DMS79 (cell line): ENCODE measurements at places on chromosomes 1 and 21.

DNA sequence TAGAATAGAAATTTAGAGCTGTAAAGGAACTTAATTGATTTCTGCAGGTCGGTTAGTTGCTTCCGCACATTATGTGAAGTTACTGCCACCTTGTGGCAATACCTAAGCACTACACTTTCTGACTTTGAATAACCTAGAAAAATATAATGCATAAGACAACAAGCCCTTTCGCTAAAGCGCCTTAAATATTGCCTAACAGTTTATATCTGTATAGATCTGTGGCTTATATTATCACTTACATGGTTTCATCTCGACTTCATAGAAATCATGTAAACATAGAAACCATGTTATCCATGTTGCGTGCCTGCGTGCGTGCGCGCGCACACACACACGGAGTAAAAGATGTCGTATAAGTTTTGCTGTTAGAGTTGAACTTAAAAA lies 10.9 kb upstream of the IFI16 start:
- peak; percentile 25 for DNase-seq

DNA sequence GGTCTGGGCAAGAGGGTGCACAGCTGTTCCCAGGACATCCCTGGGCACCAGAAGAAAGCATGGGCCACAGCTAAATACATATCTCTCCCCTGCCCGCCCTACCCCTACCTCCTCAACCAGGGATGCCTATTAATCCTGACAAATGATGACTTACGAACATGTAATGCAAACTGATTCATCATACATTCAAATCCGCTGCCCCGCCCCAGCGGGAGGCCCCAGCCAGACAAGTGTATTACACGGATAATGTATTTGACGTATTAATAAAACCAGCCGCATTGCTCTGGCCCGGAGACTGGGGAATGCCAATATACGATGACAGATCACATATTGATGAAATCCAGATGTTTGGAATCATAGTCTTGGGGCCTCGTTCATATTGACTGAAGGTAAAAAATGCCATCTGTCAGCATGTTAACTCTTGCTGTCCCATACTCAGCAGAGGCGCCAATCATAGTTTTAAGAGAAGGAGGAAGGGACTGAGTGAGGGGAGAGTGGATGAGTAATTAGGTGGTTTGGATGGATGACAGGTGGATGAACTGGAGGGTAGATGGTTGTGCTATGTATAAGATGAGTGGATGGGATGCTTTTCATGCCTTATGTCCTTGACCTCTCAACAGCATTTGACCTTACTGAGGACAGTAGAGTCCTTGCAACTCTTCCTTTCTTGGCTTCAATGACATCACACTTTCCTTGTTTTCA lies 68.2 kb downstream of the TMEM53 start:
- DNase-seq: no peak

- DNase-seq: no peak
Observed at GRCh38 chr1:15452216-15452615, 4.3 kb upstream of the CELA2A start.

DNA sequence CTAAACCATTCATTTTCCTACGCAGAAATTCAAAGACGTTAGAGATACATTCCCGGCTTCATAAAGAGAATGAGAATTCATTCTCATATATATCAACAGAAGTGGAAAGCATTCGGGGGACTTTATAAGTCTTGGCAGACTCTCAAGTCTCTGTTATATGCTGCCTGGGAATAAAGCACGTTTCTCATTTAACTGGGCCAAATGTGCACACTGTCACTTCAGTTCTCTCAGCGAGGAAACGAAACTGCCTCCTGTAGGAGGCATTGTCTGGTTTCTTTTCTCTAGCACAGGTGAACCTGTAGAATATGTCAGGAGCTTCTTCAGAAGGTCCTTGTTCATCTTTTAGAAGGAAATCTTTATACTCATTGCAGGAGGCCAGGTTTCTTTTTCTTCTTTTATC lies 367.6 kb downstream of the PTBP2 start:
- no peak for DNase-seq
